Bronchial epithelial cell (primary cell): ENCODE measurements at places on chromosomes 11 and 22. TPM values are rescaled to one million over a fixed set of nuclear protein-coding genes. Genes with fewer than 3 reads are reported as not detected.

Gene MYBPC3
- total RNA-seq, result under 0.01 TPM in 1 of 2 replicates, not detected in the other

Gene ASCL2
- 0.79 and 2.4 TPM in 2 replicates for total RNA-seq

Gene OR6A2
- total RNA-seq, result under 0.01 and 0.26 TPM in 2 replicates

Gene CENATAC
- total RNA-seq, result 21.3 and 22.5 TPM in 2 replicates

Gene TMEM191C
- total RNA-seq, result 1.3 TPM in 2 replicates

Gene OR4D5
- total RNA-seq, result not detected in 2 replicates

Gene GPHA2
- total RNA-seq, result not detected in 2 replicates

Gene DDX17
- total RNA-seq, result 498 and 521 TPM in 2 replicates
